ENCODE measurements at places on chromosomes 2 and 18.
A peak's percentile ranks its signal among the peaks of the same experiment; 100 is the strongest.

DNA sequence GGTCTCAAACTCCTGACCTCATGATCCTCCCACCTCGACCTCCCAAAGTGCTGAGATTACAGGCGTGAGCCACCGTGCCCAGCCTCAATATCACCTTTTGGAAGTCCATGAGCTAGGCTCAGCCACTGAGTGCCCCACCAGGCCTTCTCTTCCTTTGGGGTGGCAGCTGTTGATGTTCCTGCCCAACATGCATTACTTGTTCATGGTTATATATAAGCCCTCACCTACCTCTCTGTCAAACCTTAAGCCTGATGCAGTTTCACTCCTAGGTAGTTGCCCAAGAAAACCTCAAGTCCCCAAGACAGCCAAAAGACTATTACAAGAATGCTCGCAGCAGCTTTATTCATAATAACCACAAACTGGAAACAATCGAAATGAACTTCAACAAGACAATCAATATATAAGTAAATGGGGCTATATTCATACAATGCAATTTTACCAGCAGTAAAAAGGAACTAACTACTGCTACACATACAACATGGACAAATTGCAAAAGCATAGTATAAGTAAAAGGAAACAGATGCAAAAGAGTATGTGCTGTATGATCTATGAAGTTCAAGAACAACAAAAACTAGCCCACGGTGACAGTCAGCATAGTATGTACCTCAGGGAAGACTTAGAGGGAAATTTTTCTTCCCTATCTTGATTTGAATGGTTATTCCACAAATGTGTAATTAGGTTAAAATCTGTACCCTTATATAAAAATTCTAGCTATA is 59.6 kb upstream of the REL start:
- peak overlapping the region; percentile 39 for H3K27ac ChIP-seq
- no peaks in the 10 kb centered on the region for H3K36me3 ChIP-seq
- DNase-seq = no peak
- H3K4me1 ChIP-seq = peaks cover 78% of the 10 kb centered on the region
- no peaks in the 10 kb centered on the region for H3K27me3 ChIP-seq

DNA sequence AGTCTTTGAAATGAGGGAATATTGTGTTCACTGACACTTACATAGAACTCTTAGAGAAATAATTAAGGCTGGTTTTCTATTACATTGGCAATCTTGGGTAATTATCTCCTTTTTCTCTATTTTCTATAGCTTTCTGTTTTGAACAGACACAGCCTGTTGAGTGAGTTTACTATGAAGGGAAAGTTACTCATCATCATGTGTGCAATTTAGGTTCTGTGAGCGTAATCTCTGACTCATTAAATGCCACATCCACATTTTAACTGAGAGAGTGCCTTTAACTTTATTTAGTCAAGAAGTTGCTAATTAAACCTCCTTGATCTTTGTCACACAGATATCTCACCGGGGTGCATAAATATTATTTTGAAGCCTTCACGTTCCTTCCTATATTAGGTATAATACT is 174.0 kb upstream of the SLC8A1 start:
- H3K27me3 ChIP-seq = no peaks in the 10 kb centered on the region
- DNase-seq = no peak
- H3K4me1 ChIP-seq = no peaks in the 10 kb centered on the region
- no peak overlapping the region for H3K4me3 ChIP-seq
- H3K36me3 ChIP-seq = no peaks in the 10 kb centered on the region

DNA sequence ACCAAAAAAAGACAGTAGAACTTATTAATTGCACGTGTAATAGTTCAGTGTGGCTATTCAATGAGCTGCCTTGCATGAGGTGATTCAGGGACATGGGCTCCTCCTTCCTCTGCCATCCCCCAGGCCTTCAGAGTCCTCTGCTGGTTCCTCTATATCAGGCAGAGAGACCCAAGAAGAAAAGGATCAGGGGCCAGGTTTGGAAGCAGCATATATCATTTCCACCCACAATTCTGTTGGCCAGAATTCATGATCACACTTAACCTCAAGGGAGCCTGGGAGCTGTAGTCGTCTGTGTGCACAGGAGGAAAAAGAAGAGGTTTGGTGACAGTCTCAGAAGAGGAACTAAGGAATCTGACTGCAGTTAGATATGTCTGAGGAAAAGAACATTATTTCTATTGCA is 114.0 kb upstream of the GLS start:
- DNase-seq = no peak
- no peaks in the 10 kb centered on the region for H3K36me3 ChIP-seq
- peaks cover 2% of the 10 kb centered on the region for H3K4me1 ChIP-seq
- H3K27ac ChIP-seq = no peak overlapping the region
- no peak overlapping the region for H3K4me3 ChIP-seq

DNA sequence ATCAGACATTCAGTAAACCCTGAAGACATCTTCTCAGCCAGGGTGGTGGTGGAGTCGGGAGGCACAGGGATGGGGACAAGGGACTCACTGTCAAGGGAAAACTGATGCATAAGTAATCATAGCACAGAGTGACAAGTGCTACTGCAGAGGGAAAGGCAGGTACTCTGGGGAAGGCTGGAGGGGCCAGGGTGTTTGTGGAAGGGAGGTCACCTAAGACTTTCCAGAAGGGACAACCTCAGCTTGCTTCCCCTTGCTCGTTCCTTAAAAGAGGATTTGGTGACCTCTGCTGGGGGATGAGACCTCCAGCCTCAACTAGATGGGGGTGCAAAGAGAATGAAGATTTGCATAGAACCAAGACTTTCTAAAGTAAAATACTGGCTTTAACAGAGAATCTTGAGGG is 99.5 kb downstream of the SLC4A3 start:
- H3K4me1 ChIP-seq = no peaks in the 10 kb centered on the region
- H3K27ac ChIP-seq = no peak overlapping the region
- H3K27me3 ChIP-seq = peaks cover 22% of the 10 kb centered on the region
- DNase-seq = no peak
- no peak overlapping the region for H3K4me3 ChIP-seq

DNA sequence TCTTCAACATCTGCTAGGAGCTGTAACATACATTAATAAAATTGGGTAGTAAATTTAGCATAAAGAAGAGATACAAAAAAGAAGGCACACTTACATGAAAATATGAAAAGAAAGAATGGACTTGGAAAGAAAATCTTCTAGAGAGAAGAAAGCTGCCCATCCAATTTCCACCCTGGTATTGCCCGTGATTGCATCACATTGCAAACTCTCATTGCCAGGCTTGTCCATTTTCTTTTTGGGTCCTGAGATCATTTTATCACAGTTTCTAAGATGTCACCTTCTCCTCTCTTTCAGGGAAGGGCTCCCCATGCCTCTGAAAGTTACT is 321.5 kb downstream of the RND3 start:
- no peak overlapping the region for H3K4me3 ChIP-seq
- no peaks in the 10 kb centered on the region for H3K36me3 ChIP-seq
- DNase-seq = no peak
- H3K27ac ChIP-seq = no peak overlapping the region

- no peak for DNase-seq
- H3K4me1 ChIP-seq = peaks cover 42% of the 10 kb centered on the region
- no peak overlapping the region for H3K4me3 ChIP-seq
- no peaks in the 10 kb centered on the region for H3K27me3 ChIP-seq
- H3K36me3 ChIP-seq = peaks cover 36% of the 10 kb centered on the region
- no peak overlapping the region for H3K27ac ChIP-seq
Observed at GRCh38 chr2:232213176-232213575, 165.4 kb upstream of the ALPP start.

GRCh38 chr2:232675381-232675780 is 21.8 kb upstream of the GIGYF2 start:
- no peaks in the 10 kb centered on the region for H3K4me1 ChIP-seq
- peaks cover 26% of the 10 kb centered on the region for H3K27me3 ChIP-seq
- H3K27ac ChIP-seq = no peak overlapping the region
- no peak overlapping the region for H3K4me3 ChIP-seq
- peaks cover 6% of the 10 kb centered on the region for H3K36me3 ChIP-seq

DNA sequence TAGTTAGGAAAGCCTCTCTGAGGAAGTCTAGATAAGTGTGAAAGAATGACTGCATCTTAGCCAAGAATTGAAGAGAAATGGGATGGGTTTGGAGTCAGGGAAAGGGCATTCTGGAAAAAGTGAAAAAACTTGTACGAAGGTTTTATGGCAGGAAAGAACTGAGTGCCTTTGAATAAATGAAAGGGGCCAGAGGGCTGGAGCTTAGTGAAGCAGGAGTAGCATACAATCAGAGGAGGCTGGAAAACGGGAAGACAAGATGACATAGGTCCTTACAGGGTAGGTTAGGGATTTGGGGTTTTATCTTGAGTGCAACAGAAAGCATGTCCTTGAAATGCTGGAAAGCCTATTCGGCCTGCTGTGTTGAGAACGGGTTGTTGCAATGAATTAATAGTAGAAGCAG is 152.6 kb upstream of the RND3 start:
- no peaks in the 10 kb centered on the region for H3K27me3 ChIP-seq
- H3K27ac ChIP-seq = no peak overlapping the region
- H3K4me3 ChIP-seq = no peak overlapping the region
- H3K36me3 ChIP-seq = no peaks in the 10 kb centered on the region
- DNase-seq = no peak

DNA sequence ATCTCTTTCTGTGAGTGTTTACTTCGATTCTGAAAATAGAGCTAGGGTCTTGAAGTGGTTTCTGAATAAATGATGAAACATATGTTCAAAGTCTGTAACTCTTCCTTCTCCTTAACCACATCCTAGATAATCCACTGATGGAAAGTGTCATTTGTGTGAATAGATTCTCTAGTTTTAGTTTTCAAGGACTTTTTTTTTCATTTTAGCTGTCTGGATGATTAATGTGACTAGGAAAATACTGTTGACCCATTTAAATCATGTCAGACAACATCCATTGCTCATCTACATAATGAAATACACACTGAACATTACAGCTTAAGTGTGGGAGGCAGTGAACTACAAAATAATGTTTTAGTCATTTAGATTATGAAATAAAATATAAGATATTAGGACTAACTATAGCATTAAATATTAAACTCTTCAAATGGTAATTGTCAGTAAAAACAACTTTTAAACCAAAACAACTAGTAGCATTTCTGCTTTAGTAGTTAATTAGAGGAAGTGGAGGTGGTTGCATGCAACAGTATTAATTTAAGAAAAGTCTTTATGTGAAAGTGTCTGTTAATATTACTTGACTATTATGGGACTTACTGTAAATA is 39.1 kb upstream of the DLX1 start:
- no peak overlapping the region for H3K4me3 ChIP-seq
- no peaks in the 10 kb centered on the region for H3K36me3 ChIP-seq
- H3K27me3 ChIP-seq = no peaks in the 10 kb centered on the region
- no peaks in the 10 kb centered on the region for H3K4me1 ChIP-seq
- no peak for DNase-seq

DNA sequence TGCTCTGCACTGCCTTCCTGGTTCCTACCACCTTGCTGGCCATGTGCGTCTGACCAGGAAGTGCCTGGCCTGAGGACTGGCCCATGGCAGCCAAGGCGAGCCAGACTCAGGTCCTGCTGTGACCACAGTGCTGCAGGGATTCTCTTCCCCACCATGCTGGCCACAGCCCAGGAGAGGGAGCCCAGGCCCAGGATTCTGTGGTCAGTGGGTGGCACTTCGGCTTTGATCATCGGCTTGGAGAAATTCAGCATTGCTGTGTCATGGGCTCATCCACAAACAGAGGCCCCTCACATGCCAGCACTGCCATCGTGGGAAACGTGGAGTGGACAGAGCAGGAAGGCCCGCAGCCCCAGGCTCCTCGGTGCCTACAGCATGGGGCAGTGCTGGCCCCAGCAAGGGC is 211.6 kb downstream of the SEPTIN10 start:
- peaks cover 18% of the 10 kb centered on the region for H3K4me1 ChIP-seq
- no peak overlapping the region for H3K27ac ChIP-seq
- no peaks in the 10 kb centered on the region for H3K27me3 ChIP-seq
- H3K4me3 ChIP-seq = no peak overlapping the region
- H3K36me3 ChIP-seq = no peaks in the 10 kb centered on the region

- DNase-seq = no peak
- peak overlapping the region; percentile 44 for H3K27ac ChIP-seq
- peaks cover 32% of the 10 kb centered on the region for H3K4me1 ChIP-seq
- peak overlapping the region; percentile 60 for H3K4me3 ChIP-seq
Observed at GRCh38 chr2:64260093-64260803, 116.0 kb upstream of the PELI1 start.

- no peak overlapping the region for H3K27ac ChIP-seq
- no peaks in the 10 kb centered on the region for H3K4me1 ChIP-seq
- H3K4me3 ChIP-seq = no peak overlapping the region
- no peaks in the 10 kb centered on the region for H3K36me3 ChIP-seq
- no peak for DNase-seq
- no peaks in the 10 kb centered on the region for H3K27me3 ChIP-seq
Observed at GRCh38 chr2:212013626-212014025, 525.0 kb downstream of the ERBB4 start.

Measured in naive B cell (primary cell).